RPMI7951 (cell line): ENCODE measurements at places on chromosomes 7 and 10. TPM values are rescaled to one million over a fixed set of nuclear protein-coding genes. Genes with fewer than 3 reads are reported as not detected.

The STEAP1B gene
- 78.6 and 89.9 TPM in 2 replicates for total RNA-seq

The SFTPA1 gene
- not detected in 2 replicates for total RNA-seq

The NODAL gene
- total RNA-seq: not detected in 2 replicates

The ZNF479 gene
- not detected in 2 replicates for total RNA-seq

The LIPJ gene
- under 0.01 and 0.12 TPM in 2 replicates for total RNA-seq

The KLF14 gene
- under 0.01 and 0.12 TPM in 2 replicates for total RNA-seq

The SHTN1 gene
- total RNA-seq: 3.4 and 3.6 TPM in 2 replicates

The DUSP5 gene
- total RNA-seq: 6.4 and 8.9 TPM in 2 replicates

The ATRNL1 gene
- 0.12 and 0.39 TPM in 2 replicates for total RNA-seq

The UTF1 gene
- total RNA-seq: not detected in 2 replicates

The ZKSCAN5 gene
- total RNA-seq: 12.7 and 15.4 TPM in 2 replicates

The NRCAM gene
- 0.78 and 1.7 TPM in 2 replicates for total RNA-seq

The GNG11 gene
- total RNA-seq: 264 and 265 TPM in 2 replicates

The AGBL3 gene
- total RNA-seq: 0.98 and 3.5 TPM in 2 replicates

The FAM3C gene
- 51.1 and 61.3 TPM in 2 replicates for total RNA-seq

The AKR1C2 gene
- 17.9 and 24.8 TPM in 2 replicates for total RNA-seq

The ZCCHC24 gene
- 21.0 and 24.6 TPM in 2 replicates for total RNA-seq

The GNAT3 gene
- total RNA-seq: not detected in 2 replicates

The EBF3 gene
- total RNA-seq: 2.5 and 3.0 TPM in 2 replicates

The ABCB4 gene
- 0.60 and 0.68 TPM in 2 replicates for total RNA-seq

The NSUN6 gene
- total RNA-seq: 9.6 and 10.0 TPM in 2 replicates

The TBX20 gene
- total RNA-seq: 0.12 and 0.29 TPM in 2 replicates
